ENCODE measurements at places on chromosomes 3 and 15.

DNA sequence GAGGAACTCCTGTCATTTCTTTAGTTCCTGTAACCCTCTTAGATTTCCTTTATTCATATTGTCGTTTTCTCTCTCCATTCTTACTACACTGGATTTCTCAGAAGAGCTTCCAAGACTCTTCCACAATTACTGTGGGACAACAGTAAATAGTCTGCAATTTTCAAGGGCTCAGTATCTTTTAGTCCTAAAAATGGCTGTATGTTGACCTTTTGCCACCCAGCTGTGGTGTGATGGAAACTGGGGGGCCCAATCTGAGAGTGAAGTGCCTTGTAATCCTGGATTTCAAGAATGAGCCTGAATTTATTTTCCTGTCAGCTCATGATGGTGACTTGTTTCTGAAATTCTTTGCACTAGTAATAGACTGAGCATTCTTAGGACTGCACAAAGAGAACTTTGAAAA is 277.6 kb upstream of the RASGRP1 start:
- DNase-seq: no peak

DNA sequence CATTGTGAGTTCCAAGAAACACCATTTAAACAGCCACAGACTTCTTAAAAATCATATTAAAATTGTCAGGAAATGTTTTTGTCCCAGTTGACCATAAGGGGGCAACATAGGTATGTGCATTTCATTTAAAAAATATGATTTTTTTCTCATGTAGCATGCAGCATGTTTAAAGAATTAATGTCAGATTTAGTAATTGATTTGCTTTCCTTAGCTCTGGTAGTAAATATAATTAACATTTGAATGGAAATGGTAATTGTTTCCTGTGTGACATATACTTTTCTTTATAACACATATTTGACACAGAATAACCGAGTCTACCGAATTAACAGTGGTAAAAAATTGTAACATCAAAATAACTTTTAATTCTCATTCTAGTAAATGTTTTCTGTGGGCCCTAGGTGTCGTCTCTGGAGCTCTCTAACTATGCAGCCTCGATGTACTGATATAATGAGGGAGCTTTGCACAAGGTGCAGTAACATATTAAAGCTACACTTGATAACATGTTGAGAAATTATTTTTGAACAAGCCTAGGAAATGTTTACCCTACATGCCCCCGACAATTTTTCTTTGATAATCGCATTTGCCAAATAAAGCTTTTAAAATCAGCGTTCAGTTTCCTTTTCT is 34.9 kb downstream of the NXPE3 start:
- DNase-seq: no peak

DNA sequence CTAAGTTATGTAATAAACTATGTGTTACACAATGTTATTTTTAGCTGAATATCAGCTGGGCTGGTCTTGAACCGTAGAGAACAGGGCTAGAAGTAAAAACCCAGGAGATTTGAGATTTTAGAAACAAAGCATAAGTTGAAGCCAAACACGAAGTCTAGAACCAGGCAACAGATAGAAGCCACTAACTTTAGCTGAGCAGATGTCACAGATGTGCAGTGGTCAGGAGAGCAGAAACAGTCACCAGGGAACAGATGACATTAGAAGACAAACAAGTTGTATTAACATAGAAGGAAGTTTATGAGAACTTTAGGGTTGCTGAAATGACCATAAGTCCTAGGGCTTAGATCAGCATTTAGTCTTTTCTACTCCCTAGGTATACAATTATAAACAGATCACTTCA is 731.0 kb downstream of the ZNF385D start:
- DNase-seq: no peak

DNA sequence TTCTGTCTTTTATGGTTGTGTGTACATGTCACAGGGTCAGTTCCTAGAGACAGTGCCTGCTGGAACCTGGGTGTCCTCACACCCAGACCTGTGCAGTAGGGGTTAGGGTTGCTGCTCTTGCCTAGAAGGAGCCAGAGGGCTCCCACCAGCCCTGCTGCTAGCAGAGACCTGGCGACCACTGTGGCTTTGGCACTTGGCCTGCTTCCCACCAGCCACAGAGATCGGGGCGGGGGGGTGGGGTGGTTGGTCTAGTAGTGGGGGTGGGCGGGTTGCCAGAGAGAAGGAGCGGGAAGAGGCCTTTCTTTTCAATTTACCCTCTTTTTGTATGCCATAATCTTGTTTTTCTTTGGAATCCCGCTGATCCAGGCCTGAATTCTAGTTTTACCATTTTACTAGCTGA is 29.4 kb downstream of the EEFSEC start:
- no peak for DNase-seq

Data from urinary bladder (tissue), 4 donors.